NCI-H2227 treated with DMSO at 0.1 percent for 48 hours (cell line): ENCODE measurements at places on chromosomes 16 and 17.

GRCh38 chr16:22189473-22190080 lies 16.5 kb upstream of the EEF2K start:
- peak; percentile 56 for DNase-seq

GRCh38 chr16:17412791-17413190 lies 58.0 kb downstream of the XYLT1 start:
- DNase-seq = no peak

DNA sequence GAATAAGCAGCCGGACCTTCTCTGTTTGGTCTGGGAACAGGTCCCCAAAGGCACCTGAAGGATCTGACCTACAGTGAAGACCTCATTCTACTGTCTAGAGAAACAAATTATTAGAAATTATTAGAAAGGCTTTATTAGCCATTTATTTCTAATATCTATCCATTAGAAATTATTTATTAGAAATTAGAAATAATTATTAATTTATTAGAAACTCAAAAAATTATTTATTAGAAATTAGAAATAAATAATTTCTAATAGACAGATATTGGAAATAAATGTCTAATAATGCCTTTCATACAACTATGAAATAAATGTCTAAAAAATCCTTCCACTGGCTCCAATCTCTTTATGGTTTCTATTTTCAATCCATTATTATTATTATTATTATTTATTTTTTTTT lies 285.7 kb upstream of the ERCC4 start:
- DNase-seq = no peak

DNA sequence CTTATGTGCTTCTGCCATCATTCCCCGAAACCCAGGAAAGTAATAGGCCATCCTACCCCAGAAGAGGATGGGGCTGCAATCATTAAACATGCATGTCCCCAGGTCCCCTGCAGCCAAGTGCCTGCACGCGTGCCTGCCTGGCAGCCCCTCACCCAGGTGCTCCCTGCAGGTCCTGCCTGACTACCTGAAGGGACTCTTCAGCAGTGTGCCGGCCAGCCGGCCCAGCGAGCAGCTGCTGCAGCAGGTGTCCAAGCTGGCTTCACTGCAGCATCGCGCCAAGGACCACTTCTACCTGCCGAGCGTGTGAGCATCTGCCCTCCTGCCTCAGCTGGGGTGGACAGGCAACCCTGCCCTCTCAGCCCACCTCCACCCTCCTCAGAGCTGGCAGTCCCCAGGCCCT lies 16.2 kb upstream of the ALKBH5 start:
- no peak for DNase-seq

DNA sequence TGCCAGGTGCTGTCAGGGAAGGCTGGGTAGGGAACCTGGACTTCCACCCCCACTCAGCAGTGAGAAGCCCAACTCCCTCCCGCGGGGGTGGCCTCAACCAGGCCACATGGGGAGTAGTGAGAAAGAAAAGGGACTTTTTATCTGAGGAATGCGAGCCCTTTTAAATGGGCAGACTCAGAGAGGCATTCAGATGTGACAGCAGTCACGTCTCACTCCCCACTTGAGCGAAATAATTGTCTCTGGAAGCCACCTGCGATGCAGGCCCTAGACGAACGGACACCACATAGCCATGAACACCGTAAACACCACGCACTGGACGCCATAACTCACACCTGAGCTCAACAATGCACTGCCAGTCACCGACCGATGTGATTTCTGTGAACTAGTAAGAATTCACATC lies 11.9 kb upstream of the CD300E start:
- DNase-seq = no peak

- no peak for DNase-seq
Measured at GRCh38 chr16:11104168-11105037, 151.6 kb downstream of the SOCS1 start.

DNA sequence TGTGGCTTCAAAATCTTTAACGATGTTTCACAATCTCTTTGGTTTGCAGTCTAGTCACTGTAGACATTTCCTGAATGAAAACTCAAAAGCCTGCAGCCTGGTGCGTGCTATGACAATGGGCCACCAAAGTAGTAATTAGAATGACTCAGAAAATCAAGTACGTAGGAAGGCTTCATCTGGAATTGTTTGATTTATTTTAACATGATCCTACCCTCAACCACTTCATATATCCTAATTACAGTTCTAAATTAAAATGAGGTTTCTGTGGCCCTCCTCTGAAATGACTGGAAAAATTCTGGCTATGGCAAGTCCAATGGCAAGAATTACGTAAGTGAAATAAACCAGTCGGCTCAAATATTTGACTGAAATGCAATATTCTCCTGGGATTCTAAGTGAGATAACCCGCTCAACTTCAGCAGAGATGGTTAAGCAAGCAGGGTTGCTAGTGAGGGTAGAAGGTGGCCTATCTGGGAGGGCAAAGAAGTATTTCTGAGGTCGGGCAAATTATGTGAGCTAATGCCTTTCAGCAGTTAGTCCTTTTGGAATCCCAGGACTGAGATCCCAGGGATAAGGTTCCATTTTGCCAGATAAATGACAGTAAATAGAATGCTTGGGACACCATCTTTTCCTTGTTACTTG lies 145.6 kb upstream of the MYOCD start:
- no peak for DNase-seq

DNA sequence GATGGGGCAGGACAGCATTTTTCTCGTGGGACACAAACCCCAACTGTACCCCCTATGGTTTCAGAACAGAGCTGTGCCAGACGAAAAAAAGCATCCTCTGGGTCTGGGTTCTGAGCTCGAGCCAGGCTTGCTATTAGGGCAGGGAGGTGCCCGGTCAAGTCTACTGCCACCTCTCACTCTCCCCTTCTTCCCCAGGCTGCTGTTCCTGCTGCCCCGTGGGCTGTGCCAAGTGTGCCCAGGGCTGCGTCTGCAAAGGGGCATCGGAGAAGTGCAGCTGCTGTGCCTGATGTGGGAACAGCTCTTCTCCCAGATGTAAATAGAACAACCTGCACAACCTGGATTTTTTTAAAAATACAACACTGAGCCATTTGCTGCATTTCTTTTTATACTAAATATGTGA lies 1.1 kb downstream of the MT1E start:
- DNase-seq = no peak
